Activated T-helper 1 cell treated with Interleukin-2 at 50 U/mL for 16 hours (primary cell): ENCODE measurements at places on chromosomes 11 and 22.

DNA sequence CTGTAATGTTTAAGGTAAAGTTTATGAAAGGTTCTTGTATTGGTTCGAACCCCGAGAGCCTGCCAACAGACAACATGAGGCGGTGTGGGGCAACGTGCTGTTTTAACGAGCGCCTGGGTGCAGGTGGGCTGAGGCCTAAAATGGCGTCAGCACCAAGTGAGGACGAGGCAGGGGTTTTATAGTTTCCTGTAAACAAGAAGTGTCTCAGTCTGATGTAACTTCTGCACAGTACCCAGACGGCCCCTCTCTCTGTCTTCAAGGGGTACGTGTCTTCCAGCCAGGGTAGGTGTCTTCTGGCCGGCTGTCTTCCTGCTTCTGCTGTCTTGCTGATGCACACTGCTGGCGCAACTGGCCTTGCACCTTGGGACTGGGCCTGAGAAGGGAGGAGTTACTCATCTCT is 2.7 kb downstream of the PPFIBP2 start:
- no peak for DNase-seq

DNA sequence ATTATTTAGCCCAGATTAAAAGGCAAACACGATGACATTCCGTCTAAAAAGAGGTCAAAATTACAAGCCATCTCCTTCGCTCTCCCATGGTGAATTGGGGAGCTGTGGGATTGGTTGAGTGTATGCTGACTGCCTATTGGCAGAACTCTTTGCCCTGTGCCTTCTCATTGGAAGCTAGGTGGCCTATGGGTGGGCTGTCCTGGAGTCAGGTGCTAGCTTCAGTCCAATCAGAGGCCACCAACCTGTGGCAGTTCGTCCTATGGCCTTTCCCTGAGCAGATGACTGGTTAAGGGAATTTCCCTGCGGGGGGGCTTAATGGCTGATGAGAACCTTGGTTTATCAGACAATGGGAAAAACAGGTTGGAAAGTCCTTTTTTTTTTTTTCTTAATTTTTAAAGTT is 3.2 kb upstream of the MTMR3 start:
- no peak for DNase-seq

DNA sequence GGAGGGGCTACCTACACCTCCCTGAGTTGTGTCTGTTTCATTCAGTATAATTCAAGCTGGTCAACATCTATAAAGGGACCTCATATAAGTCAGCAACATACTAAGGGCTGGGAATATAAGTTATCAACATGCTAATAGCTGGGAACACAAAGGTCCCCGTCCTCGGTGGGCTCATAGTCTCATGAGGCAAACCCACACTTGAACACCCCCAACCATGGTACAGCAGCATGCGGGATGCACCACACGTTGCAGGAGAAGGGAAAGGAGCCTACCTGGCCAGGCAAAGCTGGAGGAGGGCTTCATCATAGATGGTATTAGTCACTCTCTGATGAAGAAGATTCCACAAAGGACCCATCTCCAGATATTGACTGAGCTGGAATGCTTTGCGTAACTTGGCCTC is 561.8 kb upstream of the B3GAT1 start:
- DNase-seq: no peak

GRCh38 chr11:24885580-24886173 is 388.8 kb downstream of the LUZP2 start:
- no peak for DNase-seq

- no peak for DNase-seq
These were observed 119.0 kb downstream of the LDLRAD3 start for GRCh38 chr11:36062796-36063365.

- DNase-seq: no peak
These were observed 8.8 kb downstream of the SLC35F2 start for GRCh38 chr11:107849790-107850189.

DNA sequence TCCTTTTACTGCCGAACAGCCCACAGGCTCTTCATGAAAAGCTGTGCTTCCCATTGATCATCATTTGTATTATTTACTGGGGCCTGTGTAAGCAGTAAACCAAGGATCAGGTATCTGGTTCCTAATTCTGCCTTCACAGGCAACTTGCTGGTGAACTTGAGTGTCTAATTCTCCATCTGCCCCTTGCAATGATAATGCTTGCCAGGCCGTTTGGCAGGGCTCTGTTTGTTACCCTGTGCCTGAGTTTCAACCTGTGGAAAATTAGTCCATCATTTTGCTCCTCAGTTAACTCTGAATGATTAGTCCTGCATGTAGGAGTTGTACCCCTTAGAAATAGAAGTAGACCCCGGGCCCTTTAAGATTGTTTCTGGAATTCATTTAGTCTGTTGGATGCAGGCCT is 298.4 kb upstream of the CADM1 start:
- no peak for DNase-seq

DNA sequence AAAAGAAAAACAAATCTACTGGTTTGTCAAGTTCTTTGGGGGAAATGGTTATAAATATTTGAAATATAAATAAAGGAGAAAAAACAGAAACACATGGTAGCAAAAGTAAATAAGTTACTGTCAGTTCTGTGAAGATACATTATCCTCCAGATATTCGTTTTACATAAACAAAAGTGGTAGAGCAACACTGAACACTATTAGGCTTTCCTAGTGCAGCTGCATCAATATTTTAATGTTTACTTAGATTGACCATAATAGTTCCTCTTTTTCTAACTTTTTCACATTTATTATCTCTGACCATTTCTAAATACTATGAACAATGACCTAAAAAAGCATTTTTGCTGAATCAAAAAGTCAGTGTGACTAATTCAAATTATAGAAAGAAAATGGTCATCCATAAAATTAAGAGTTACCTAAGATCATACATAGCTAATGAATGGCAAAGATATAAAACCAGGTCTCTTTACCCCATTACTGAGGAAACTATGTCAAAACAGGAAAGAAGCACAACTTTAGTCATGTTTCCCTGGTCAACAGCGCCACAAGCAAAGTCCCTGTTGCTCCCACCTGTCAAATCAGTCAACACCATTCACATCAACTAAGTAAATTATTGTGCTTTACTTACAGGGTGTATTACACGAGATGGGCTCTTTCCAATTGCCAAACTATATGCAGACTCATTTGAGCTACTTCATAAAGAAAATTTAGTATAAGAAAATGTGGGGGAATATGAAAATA is 38.5 kb downstream of the SBF2 start:
- DNase-seq: no peak

DNA sequence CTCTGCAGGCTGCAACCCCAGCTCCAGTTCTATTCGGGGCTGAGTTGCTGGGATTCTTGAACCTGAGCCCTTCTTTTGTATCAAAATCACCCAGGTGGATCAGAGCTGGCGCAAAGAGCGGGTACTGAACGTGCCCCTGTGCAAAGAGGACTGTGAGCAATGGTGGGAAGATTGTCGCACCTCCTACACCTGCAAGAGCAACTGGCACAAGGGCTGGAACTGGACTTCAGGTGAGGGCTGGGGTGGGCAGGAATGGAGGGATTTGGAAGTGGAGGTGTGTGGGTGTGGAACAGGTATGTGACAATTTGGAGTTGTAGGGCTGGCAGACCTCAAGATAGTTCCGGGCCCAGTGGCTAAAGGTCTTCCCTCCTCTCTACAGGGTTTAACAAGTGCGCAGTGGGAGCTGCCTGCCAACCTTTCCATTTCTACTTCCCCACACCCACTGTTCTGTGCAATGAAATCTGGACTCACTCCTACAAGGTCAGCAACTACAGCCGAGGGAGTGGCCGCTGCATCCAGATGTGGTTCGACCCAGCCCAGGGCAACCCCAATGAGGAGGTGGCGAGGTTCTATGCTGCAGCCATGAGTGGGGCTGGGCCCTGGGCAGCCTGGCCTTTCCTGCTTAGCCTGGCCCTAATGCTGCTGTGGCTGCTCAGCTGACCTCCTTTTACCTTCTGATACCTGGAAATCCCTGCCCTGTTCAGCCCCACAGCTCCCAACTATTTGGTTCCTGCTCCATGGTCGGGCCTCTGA is 3.8 kb downstream of the FOLR1 start:
- no peak for DNase-seq

- DNase-seq: no peak
These were observed 27.3 kb upstream of the SUSD2 start for GRCh38 chr22:24153959-24154358.

GRCh38 chr22:42871146-42872050 is 14.3 kb upstream of the ARFGAP3 start:
- DNase-seq: no peak

DNA sequence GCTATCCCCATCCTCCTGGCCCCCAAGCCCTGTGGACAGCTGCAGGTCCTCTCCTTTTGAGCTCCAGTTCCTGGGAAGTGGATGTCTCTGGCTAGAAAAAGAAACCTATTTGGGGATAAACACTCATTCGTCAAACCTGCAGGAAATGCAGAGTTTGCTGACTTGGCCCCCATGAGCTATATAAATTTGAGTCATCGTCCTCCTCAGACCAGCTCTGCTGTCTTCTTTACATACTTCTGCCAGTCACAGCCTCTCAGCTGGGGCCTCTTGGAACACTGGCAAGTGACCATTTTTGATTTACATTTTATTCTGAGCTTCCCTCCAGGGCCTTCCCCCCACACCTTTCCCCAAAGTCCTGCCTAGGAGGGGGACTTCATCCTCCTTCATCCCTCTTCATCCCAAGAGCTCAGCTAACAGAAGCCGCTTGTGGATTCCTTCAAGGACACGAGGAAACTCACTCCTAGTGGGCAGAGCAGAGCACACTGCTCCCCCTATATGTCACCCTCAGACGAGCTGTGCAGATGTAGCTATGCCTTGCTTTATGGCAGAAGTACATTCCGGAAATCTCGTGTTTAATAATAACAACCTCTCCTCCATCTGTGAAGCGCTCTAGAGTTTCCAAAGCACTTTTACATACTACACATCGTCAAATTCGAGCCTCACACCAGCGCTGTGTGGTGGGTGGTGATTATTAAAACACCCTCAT is 131.8 kb downstream of the FEZ1 start:
- no peak for DNase-seq

- no peak for DNase-seq
These were observed 402.4 kb downstream of the MN1 start for GRCh38 chr22:27399161-27399560.

GRCh38 chr11:8002676-8003075 is 15.5 kb downstream of the EIF3F start:
- DNase-seq: no peak

DNA sequence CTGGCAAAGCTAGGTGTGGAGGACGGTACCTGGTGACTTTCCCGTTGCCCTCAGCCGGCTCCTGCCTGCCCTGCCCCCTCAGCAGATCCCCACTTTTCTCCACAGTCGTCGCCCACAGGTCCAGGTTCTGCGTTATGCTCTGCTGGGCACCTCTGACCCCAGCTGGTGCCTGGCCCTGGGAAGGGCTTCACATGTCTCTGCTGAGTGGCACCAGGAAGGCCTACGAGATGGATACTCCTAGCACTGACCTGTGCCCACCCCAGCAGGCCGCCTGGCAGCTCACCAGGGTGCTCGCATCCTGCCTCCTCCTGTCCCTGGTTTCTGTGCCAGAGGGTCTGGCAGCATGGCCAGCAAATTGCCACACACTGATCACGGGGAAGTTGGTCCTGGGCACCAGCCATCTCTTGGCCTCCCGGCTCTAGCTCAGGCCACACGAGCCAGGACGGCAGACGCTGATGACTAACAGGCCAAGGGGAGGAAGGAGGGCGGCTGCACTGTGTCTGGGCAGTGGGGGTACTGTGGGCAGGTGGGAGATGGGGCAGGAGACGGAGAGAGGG is 13.8 kb downstream of the CARS1 start:
- DNase-seq: no peak

DNA sequence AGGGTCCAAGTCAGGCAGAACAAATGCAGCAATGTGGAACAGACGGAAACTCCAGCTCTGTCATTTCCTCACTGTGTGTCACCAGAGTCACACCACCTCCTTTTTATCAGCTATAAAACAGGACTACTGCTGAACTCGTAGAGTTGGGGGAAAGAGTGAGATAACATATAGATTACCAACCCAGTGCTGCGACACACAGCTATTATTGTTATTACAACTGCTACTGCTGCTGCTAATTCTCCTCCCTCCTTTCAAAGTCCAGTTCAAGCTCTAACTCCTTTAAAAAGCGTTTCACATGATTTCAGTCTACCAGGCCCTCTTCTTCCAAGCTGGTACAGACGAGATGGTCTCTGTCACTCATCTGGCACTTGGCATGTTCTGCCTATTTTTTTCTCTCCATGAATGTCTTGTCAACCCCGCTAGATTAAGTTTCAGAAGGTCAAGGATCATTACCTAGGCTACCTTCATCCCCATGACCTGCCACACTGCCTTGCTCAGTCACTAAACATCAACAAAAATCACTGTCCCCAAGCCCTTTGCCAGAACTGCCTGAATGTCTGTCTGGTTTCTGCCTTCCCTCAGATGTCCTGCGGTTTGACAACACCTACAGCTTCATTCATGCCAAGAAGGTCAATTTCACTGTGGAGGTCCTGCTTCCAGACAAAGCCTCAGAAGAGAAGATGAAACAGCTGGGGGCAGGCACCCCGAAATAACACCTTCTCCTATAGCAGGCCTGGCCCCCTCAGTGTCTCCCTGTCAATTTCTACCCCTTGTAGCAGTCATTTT is 3.7 kb upstream of the MTFP1 start:
- no peak for DNase-seq

GRCh38 chr22:47474464-47474863 is 712.0 kb downstream of the TBC1D22A start:
- DNase-seq: no peak

GRCh38 chr11:91776655-91777054 is 448.0 kb upstream of the FAT3 start:
- DNase-seq: no peak

GRCh38 chr22:31275576-31275975 is 16.7 kb downstream of the PIK3IP1 start:
- no peak for DNase-seq

DNA sequence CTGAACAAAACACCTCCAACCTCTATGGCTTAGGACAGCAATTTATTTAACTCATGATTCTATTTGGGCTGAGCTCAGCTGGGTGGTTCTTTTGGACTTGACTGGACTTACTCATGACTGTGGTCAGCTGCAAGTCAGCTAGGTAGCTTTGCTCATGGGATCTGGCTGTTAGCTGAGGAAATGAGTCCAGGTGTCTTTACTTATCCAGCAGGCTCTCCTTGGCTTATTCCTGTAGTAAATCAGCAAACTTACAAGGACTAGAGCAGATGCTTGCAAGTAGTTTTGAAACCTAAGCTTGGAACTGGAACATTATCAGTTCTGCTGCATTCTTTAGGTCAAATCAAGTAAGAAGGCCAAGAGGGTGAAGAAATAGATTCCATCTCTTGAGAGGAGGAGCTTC is 8.0 kb upstream of the HIKESHI start:
- DNase-seq: no peak

GRCh38 chr11:86161837-86162236 is 82.7 kb upstream of the EED start:
- DNase-seq: no peak

- DNase-seq: no peak
These were observed 55.4 kb downstream of the NAT10 start for GRCh38 chr11:34160791-34161190.

- no peak for DNase-seq
These were observed 55.0 kb upstream of the VSTM5 start for GRCh38 chr11:93905384-93905783.

DNA sequence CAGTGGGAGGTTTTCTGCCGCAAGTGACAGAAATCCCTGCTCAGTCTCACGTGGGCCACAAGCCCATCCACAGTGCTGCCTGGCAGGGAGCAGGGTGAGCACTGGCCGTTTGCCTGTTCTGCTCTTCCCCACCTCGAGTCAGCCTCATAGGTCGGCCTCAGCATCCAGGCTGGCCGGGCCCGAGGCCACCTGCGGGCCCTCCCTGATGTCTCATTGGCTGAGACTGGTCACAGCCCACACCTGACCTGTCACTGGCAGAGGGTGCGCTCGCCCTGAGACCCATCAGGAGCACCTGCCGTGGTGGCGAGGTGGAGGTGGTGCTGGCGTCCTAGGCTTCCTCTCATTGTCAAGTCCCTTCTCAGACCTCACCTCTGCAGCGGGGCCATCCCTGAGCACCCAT is 72.1 kb downstream of the ELFN2 start:
- no peak for DNase-seq
